ENCODE measurements at places on chromosomes 1 and 21.

DNA sequence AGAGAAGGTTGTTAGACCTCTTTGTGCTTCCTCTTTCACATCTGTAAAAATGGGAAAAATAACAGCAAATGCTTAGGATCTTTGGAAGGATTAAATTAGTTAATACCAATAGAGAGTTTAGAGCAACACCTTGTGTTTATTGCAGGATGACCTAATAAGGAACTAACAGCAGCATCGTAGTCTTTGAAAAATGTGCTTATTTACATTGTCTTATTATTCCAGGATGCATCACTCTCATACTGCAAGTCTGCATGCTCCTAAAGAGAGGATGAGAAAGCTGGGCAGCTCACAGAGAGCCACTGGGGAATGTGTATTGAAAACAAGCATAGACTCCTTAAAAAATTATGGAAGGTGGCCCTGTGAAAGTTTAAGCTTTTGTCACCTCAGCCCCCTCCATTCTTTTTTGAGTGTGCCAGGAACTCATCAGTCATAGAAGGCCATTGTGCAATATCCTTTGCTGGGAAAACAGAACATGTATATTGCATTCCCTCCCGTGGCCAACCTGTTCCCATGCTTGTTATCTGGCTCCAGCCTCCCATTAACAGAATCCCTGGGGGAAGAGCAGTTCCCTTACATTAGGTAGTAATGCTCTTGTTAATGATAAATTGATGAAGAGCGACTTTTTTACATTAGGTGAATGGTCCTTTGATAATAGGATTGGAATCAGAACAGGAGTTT lies 180.7 kb downstream of the ZNF326 start:
- DNase-seq, result no peak

DNA sequence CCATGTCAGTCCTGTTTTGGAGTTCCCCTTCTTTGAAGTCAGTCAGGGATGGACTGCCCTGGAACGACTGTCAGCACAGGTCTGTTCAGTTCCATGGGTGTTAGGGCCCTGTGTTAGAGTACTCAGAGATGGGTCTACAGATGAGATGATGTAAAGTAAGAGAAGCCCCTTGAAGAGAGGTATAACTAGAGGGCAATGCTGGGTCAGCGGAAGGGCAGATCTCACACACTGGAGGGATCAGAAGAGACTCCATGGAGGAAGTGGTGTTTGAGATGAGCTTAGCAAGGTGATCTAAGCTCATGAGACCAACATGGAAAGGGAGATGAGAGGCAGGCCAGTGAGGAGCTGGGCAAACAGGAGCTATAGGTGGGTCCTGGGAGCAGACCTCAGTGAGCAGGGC lies 7.6 kb downstream of the PPFIA4 start:
- DNase-seq, result no peak

- DNase-seq, result no peak
Measured at GRCh38 chr1:34322969-34323368, 146.3 kb downstream of the C1orf94 start.

DNA sequence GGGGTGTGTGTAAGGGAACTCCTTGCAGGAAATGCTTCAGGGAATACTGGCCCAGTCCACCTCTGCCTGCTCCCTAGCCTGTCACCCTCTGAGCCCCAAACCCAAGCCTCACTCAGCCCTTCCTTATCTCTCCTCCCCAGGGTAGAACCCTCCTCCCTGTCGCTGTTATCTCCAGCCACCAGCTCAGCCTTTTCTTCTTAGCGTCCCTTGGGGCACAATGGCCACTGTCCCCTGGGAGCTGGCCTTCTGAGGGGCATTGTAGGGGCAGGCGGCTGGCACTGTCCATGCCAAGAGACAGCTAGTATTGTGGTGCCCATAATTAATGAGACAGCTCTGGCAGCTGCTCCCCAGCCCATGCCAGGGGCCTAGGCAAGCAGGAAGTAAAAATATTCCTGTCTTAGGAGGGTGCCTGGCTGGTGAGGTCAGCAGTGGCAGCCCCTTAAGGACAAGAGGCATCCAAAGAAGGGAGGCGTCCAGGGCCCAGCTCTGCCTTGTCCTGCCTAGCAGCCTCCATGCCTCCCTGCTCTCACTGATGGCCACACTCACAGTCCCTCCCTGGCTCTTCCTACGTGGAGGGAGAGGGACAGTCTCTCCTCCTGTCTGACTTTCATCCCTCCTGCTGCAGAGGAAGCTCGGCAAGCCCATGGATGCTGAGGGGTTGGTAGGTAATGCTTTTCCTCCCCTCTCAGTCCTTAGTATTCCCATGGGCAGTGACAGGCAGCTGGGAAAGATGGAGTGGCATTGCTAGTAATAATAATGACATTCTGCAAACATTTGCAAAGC lies 37.5 kb downstream of the KCNQ4 start:
- no peak for DNase-seq

DNA sequence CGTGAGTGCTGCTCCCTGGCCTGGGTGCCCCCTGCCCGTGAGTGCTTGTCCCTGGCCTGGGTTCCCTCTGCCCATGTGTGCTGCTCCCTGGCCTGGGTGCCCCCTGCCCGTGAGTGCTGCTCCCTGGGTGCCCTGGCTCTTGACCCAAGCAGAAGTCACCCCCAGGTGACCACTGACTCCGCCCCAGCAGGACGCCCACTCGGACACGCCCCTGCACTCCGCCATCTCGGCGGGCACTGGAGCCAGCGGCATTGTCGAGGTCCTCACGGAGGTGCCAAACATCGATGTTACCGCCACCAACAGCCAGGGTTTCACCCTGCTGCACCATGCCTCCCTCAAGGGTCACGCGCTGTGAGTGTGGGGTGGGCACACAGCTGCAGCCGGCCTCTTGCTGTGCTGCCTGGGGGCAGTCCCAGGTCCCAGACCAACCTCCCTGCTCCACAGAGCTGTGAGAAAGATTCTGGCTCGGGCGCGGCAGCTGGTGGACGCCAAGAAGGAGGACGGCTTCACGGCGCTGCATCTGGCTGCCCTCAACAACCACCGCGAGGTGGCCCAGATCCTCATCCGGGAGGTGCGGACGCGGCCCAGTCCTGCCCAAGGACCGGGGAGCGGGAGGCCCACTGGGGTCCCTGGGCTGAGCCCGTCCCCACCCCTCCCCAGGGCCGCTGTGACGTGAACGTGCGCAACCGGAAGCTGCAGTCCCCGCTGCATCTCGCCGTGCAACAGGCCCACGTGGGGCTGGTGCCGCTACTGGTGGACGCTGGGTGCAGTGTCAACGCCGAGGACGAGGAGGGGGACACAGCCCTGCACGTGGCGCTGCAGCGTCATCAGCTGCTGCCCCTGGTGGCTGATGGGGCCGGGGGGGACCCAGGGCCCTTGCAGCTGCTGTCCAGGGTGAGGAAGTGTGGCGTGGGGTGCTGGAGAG lies 3.9 kb upstream of the MMP23B start:
- DNase-seq, result no peak

DNA sequence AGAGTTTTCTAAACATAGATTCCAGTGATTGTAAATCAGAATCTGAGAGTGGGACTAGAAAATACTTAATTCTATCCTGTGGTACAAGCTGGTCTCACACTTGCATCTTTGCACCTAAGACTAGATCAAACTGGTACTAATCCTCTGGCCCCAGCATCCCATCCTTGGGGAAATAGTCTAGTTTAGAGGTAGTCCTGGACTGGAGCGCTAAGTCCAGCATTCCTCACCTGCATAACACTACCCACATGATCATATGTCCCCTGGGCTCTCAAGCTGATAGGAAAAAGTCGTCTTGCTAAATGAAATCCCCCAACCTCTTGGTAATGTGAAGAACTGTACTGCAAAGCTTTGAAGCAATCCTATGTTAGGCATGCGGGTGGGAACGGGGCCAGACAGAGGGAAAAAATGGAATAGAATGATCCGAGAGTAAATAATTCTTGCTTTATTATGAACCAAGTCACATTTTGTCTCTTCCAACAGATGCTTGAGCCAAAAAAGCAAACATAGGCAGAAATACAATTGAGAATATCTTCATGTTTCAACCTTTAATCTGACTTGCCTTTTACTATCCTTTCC lies 4.8 kb downstream of the COX20 start:
- no peak for DNase-seq

- no peak for DNase-seq
Measured at GRCh38 chr1:170085091-170085490, 10.6 kb upstream of the KIFAP3 start.

GRCh38 chr1:78839704-78840277 lies 166.7 kb downstream of the ADGRL4 start:
- no peak for DNase-seq

GRCh38 chr21:36044056-36044455 lies 16.3 kb downstream of the SETD4 start:
- DNase-seq, result peak; percentile 8

DNA sequence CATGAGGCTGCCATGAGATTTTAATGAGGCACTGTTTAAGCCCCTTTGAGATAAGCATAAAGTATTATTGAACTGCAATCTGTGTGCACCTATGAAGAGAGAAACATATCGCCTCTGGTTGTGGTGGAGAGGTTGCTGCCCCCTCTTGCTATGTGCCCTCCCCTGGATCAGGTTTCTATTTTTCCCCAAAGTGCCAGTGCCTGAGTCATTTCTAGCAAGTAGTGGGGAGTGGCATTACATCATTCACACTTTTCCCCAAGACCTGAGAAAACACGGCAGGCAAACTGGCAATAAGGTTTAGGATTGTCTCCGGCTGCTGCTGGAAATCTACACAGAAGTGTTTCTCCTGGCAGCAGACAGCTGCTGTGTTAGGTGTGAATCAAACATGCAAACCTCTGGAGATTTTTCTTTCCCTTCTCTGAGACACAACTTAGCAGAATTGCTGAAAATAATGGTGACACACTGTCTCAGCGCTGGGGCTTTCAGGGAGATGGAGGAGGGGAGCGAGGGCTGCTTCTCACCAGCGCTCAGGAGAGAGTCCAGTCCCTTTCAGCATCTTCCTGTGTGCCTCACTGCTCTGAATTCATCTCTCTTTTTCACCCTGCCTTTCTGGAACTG lies 13.7 kb upstream of the RGS16 start:
- DNase-seq, result no peak

DNA sequence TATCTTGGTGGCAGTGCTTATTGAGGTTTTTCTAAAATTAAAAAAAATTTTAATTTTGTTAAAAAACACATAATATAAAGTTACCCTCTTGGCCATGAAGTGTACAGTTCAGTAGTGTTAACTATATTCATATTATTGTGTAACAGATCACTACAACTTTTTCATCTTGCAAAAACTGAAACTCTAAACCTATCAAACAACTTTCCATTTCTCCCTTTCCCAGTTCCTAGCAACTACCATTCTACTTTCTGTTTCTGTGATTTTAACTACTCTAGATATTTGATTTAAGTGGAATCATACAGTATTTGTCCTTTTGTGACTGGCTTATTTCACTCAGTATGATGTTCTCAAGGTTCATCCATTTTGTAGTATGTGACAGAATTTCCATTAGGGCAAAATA lies 55.5 kb downstream of the SLAMF6 start:
- DNase-seq, result no peak

DNA sequence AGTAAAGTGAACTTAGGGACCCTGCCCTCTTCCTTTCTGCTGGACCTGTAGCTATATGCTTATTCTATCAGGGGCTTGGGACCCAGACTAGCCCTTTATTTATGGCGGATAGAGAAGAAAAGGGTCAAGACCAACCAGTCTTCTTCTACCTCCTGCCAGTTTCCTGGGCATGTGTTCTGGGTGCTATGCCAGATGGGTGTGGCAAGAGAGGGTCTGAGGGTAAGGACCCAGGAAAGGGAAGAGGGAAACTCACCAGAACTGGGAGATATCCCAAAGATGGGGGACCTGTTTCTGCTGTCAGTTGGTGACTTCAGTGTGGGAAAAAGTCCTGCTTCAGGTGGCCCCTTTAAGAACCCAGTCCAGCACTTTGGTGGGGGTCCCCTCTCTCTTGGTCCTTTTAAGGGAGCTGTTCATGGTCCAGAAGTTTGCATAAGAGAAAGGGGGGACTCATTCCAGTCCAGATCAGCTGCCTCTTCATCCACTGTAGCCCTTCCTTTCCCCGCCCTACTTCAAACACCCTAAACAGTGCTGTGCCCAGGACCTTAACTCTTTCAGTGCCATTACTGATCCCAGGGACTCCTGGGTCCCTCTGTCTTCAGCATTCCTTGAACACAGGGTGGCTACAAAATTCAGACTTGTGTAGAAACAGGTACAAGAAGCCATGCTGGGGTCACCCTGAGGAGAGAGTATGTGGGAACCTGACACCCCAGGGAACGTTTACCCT lies 18.4 kb downstream of the SSR2 start:
- no peak for DNase-seq

GRCh38 chr1:88773540-88774150 lies 89.6 kb downstream of the PKN2 start:
- DNase-seq, result no peak

DNA sequence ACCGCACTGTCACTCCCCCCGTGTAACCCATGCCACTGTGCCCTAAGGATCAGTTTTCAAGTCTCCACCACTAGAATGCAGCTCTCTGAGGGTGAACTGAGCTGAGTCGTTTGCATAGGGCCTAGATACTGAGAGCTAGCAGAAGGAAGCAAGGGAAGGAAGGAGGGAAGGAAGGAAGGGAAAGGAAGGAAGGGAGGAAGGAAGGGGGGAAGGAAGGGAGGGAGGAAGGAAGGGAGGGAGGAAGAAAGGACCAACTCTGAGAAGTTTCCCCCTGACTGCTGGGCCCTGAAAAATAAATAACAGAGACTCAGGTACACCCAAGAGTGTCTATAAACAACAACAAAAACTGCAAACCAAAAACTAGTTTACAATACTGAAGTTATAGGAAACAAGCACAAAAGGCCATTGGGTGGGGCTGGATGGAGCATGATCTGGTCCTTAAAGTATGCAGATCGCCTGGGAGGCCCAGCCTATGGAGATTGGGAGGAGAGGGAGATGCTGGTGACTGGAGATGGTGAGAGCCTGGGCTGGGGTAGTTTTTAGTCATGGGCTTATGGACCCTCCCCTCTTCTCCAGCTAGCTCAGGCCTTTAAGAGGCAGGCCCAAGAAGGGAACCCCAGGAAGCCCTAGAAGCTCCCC lies 1.7 kb upstream of the MRPS15 start:
- no peak for DNase-seq

DNA sequence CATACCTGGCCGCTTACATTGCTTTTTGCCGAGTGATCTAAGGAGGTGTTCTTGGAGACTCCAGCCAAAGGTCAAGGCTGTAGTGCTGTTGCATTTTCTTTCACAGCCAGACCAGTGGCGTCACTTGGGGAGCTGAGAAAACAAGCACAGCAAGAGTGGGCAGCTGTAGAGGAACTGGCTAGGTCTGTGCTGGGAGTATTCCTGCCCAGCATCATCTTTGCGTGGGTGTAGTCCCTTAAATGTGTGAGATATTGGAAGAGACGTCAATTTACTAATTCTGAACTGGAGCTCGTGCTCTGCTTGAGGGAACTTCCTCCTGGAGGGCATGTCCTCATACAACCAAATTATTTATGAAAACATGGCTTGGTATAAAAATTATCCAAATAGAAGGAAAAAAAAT lies 10.2 kb downstream of the UBIAD1 start:
- no peak for DNase-seq

GRCh38 chr1:158285756-158286241 lies 3.9 kb upstream of the CD1C start:
- peak; percentile 89 for DNase-seq

GRCh38 chr1:33295450-33296081 lies 25.3 kb downstream of the A3GALT2 start:
- DNase-seq, result peak; percentile 86

DNA sequence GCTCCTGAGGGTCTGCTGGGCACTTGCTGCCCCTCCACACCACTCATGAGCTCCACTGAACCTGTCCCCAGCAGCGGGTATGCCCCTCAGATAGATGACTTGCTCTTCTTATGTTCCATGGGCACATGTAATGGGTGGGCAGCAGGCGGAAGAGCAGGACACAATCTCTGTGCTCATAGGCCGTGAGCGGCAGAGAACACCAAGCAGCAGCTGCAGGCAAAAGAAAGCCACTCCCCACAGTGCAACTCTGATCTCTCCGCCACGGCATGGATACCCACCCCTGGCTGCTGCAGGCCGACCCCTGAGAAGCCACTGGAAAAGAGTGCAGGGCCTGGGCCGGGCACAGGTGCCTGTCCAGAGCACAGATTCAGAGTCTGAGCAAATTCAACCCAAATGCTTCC lies 135.2 kb upstream of the RUNX3 start:
- DNase-seq, result no peak
